G401 (cell line): ENCODE measurements at places on chromosomes 3 and 15. TPM values are rescaled to one million over a fixed set of nuclear protein-coding genes. Genes with fewer than 3 reads are reported as not detected.

GRCh38 chr3:61297821-61298220 lies 46.6 kb upstream of the FHIT start:
- no peak for DNase-seq

The CYP1A2 gene
- not detected in 2 replicates for total RNA-seq

DNA sequence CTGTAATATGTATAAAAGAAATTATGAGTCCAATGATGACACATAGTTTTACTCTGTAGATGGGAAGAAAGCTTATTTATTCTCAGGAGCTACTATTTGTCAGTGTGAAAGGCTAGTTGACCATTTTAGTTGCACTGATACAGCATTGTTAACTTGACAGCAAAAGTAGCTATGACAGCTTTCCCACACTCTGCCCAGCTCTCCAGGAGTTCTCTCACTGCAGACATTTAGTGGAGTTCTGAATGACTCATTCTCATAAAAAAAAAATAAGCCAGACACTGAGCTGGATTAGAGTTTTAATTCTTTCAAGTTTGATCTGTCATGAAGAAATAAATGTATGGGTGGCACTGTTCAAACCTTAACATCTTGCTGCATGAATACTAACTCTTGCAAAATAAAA lies 77.2 kb upstream of the CFAP20DC start:
- DNase-seq = no peak

GRCh38 chr3:43203022-43203421 lies 83.3 kb upstream of the SNRK start:
- DNase-seq = peak; percentile 69

- no peak for DNase-seq
Observed at GRCh38 chr3:133859381-133860234, 36.1 kb downstream of the RAB6B start.

GRCh38 chr15:69496001-69496400 lies 43.4 kb downstream of the RPLP1 start:
- no peak for DNase-seq

GRCh38 chr3:100836661-100837060 lies 127.4 kb downstream of the TFG start:
- DNase-seq = no peak

GRCh38 chr3:70857916-70858315 lies 545.5 kb upstream of the MDFIC2 start:
- no peak for DNase-seq

DNA sequence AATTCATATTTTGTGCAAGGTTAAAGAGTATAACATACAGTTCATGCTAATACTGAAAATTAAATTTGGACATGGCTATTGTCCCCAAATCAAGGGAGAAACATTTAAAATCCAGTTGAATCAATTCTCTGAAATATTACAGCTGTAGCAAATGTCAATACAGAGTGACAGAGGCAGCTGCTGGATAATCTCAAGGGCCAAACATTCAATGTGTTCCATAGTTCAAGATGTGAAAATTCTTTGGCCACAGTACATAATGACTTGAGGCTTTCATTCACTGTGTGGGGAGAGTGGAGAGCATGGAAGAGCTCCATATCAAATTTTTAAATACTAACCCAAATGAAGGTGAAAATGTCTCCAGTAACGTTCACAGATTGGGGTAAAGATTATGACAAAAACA lies 1192.8 kb upstream of the CADM2 start:
- DNase-seq = no peak

GRCh38 chr15:71588746-71589145 lies 221.6 kb upstream of the NR2E3 start:
- no peak for DNase-seq

The MITF gene
- 81.7 and 116 TPM in 2 replicates for total RNA-seq

GRCh38 chr15:49852756-49853155 lies 231.9 kb downstream of the DTWD1 start:
- DNase-seq = no peak

DNA sequence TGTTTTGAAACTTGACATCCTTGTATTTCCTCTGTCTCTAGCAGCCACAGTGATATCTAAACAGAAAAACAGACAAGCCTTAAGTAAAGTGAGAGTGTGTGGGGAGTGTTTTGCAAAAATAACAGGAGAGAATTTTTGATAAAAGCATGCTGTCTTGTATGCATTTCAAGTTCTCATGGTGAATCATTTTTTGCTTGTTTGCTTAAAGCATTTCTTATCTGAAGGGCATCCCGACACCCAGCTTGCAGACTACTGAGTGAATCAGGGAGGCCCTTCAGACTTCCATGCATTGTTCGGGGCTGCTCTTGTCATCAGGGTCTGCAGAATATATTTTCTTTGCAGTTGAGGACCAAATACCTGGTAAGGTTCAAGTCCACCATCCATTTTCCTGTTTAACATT lies 8.5 kb downstream of the CGNL1 start:
- no peak for DNase-seq

DNA sequence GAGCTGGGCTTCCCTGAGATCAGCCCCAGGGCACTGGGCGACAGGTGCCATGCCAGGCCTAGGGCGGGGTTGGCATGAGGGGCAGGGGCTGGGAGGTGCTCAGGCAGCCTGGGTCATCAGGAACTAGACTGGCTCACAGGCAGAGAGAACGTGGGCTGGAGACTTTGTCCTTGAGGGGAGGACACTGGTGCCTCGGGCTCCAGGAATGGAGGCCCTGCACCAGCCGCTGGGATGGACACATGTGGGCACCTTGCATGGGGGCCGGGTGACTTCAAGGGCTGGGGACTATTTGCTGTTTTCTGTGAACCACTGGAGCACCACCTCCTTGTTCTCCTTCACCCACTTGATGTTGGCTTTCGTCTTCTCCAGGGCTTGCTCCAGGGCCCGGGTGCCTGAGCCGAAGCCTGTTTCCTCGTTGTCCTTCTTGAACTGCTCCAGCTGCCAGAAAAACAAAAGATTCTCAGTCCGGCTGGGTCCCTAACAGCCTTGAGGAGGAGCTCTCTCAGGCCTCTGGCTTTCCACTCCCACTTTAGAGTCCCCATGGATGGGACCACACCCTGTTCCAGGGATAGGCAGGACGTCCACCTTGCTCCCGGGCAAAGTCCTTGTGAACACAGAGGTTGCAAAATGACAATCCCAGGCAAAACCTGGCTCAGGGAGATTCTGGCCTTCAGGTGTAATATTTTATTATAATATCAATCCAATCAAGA lies 9.1 kb downstream of the MESP2 start:
- no peak for DNase-seq

DNA sequence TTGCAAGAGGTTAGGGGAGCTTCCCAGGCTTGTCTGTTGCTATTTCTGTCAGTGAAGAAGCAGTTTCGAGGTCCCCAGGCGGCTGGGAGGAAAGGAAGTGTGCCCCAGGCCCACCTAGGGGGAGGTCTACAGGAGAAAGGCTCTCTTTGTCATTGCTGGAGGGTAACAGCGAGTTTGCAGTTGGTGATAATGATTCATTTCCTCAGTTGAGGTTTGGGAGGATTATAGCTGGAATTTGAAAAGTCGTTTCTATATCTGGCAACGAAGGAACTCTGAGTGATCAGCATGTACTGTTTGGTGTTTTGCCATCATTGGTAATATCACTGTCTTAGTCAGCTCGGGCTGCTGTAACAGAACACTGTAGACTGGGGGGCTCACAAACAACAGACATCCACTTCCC lies 65.5 kb upstream of the UBE3A start:
- no peak for DNase-seq

GRCh38 chr3:14188041-14188754 lies 9.6 kb downstream of the LSM3 start:
- DNase-seq = no peak

- no peak for DNase-seq
Observed at GRCh38 chr3:30679045-30679444, 72.6 kb downstream of the TGFBR2 start.

The NEO1 gene
- 0.81 and 0.98 TPM in 2 replicates for total RNA-seq

The RTP1 gene
- total RNA-seq = not detected in 2 replicates

The LRRC2 gene
- total RNA-seq = not detected in 2 replicates

The PRTG gene
- total RNA-seq = 35.5 and 45.9 TPM in 2 replicates

DNA sequence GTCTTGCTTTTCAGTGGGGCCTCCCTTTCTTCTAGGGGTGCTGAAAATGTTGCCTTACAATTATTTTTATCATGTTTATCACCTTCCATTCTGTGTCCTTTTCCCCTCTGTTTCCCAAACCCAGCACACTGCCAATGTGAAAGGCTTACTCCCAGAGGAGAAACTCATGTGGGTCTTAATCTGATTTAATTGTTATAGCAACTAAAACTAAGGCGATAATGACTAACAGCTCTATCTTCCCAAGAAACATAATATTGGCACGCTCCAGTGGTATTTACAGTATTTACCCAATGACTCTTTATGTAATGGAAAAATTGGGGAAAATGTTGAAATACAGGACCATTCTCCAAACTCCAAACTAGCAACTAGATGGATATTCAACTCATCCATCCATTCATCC lies 58.4 kb downstream of the MESD start:
- DNase-seq = no peak

The GAP43 gene
- total RNA-seq = not detected in 2 replicates

The PCNP gene
- total RNA-seq = 123 and 148 TPM in 2 replicates

DNA sequence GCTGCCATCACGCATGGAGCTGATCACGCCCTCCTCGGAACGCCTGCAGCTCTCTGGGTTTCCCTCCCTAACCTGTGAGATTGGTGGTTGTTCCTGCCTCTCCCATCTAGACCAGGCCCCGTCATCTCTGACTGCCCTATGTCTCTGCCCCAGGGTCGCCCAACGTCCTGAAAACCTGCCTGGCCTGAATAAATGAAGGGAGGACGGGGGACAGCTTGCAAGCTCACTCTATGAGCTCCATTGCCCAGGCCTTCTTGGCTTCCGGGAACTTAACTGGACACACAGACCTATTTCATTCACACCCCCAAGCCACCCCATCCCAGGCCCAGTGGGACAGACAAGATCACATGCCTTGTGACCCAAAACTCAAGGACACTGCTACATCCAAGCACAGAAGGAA lies 274.2 kb downstream of the XXYLT1 start:
- DNase-seq = no peak

DNA sequence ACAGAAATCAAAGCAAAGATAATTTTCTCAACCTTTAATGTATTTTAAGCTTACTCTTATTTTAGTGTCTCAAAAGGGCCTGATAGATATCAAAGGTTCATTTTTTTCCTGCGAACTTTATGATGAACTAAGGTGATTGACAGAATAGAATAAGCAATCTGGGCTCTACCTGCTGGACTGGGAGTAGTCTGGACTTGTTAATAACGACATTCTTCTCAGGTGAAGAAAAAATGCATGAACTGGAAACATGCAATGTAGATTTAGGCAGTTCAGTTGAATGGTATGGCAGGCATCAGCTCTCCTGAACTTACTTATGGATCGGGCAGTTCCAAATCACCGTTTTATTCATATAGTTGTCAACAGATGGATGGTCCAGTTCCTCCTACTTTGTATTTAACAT lies 189.7 kb upstream of the ZBTB20 start:
- no peak for DNase-seq

DNA sequence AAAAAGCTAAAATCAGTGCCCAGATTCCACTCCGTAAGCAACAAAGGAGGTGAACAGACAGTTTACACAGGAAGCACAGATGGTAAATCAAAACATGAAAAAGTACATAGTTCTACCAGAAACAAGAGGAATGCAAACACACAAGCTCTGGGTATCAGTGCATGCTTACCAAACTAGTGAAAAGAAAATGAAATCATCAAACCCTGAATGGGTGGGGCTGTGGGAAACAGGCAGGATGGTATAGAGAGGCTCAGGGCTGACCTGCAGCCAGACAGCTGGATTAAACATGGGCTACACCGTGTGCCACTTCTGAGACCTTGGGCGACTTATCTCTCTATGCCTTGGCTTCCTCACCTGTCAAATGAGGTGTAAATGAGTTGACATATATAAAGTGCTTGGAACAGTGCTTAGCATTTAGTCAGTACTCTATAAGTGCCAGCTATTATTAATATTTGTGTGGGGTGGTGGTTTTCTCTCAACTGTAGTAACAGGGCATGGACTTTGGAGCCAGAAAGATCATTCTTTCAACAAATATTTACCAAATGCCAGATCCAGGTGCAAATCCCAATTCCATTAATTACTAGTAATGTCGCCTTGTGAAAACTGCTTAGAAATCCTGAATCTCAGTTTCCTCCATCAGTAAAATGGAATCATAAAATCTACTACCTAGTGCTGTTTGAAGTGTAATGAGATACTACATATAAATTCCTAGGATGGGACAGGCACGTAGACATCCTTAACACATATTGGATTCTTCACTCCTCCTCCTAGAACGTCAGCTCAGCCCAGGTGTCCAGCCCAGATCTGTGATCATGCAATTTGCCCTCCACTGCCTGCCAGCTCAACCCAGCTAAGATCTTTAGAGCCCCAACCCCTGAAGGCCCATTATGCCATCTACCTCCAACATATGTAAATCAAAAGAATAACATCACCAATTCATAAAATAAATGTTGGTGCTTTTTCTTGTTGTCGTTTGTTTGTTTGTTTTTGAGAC lies 55.5 kb upstream of the SMAD3 start:
- no peak for DNase-seq

DNA sequence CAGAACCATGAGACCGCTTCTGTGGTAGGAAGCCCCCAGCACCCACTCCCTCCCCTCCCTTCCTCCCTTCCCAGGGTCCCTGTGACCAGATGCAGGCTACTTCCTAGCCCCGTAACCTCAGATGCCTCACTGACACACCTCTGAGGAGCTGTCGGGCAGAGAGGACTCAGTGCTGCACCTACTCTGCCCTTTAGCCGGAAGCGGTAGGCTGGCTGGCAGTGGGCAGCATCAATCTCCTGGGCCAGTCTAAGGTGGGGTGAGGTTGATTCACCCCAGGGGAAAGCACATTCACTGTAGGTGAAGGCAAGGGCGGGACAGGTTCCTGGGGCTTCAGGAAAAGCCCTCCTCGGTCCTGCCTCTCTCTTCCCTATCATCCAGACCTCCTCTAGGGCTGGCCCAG lies 19.1 kb downstream of the CSRNP1 start:
- no peak for DNase-seq

DNA sequence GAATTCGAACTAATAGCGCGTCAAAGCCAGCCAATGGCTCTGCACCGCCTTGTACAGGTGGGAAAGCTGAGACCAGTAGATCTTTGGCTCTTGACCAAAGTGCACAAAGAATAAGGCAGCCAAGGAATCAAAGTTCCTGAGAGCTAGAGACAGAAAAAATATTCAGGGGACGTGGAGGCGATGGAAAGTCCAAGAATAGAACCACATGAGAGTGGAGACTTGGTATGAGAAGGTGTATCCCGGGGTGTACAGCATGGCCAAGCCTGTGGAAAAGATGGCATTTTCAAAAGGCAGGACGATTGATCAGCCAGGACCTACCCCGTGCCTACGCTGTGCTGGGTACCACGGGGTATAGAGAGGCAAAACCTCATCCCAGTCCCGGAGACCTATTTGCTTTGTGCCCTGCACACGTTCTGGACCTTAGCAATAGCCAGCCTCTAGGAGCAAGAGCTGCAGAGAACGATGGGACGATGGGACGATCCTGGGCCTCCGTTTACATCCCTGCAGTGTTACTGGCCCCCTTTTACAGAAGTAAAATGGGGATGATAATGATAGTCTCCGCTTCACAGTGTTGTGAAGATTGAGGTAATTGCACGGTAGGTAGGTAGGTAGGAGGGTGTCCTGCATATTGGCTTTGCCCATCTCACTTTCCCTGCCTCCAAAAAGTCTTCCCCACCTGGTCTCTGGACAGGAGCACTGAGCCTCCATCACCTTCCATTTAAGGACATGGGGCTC lies 583 bp upstream of the RBSN start:
- DNase-seq = no peak
